ENCODE measurements at places on chromosomes 13 and 19.
A peak's percentile ranks its signal among the peaks of the same experiment; 100 is the strongest.

- DNase-seq = no peak
Observed at GRCh38 chr13:74070513-74070912, 63.7 kb downstream of the KLF12 start.

GRCh38 chr13:114100446-114101357 is 31.7 kb downstream of the RASA3 start:
- no peak for DNase-seq

GRCh38 chr13:72258340-72258981 is 391.5 kb upstream of the DACH1 start:
- DNase-seq = peak; percentile 9

- no peak for DNase-seq
Observed at GRCh38 chr19:50490991-50491472, 14.4 kb upstream of the GARIN5A start.

DNA sequence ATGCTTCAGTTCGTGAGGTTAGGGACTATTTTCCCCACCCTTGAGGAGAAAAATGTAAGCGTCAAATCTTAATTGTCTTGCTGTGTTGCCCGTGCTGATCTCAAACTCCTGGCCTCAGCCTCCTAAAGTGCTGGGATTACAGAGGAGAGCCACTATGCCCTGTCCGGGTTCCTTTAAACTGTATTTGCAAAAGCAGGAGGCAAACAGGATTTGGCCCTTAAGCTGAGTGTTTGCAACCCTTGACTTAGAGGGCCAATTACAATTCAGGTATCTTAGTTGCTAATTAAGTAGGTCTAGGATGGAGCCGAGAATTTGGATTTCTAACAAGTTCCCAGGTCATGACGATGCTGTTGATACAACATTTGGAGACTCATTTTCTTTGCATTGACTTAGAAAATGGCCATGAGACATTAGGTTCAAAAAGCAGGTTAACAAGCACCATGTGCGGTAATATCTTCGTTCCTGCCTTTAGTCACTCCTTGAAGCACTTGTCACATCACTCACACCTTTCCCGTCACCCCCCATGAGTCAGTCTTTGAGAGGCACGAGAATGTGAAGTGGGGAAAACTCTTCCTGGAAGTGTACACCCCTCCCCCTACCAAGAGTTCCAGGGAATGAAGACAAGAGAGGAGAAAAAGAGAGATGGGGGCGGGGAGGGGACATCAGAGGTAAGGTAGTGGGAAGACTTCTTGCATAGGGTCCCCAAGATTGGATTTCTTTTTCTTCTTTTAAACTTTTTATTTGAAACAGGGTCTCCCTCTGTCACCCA is 2.6 kb downstream of the NAPSA start:
- no peak for DNase-seq
